ENCODE measurements at places on chromosomes 5 and 9.

DNA sequence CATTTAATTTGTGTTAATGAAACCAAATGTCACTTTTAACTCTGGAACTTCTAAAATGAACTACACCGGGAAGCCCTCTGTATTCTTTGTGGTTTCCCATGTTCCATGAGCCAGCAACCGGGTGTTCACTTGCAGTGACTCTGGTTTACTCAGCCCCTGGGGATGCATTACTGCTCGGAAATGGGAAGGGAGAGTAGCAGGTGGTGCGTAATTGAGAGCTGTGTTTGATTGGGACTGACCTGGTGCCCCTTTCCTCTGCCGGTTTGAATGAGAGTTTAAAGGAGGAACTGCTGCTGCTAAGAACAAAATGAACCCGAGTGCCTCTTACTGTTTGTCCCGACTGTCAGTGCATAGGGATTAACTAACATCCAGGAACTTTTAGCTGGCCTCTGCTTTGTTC is 100.1 kb upstream of the DHFR start:
- DNase-seq: no peak

DNA sequence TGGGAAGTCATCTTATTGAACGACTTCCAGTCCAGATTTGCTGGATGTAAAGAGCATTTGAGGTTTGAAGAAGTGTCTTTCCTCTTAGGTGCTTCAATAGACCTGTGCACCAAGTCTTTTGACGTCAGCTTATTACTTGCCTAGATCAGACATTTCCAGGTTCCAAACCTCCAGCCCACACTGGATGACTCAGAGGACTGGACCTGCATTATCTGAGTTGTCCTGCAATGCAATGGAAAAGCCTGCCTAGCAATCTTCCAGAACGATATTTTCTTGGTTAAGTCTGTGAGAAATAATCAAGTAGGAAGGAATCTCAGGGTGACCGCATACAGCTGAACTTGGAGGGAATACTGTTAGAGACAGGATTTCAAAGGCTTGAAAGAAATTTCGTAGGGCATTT is 147.2 kb upstream of the MOCS2 start:
- DNase-seq: no peak

GRCh38 chr9:115306865-115307264 is 188.9 kb upstream of the TNC start:
- DNase-seq: no peak

- peak; percentile 69 for DNase-seq
These were observed 800 bp upstream of the AP3B1 start for GRCh38 chr5:78295035-78295961.

Data from ELF-1 (cell line).